ENCODE measurements at places on chromosomes 7 and 10.

- DNase-seq, result peak; percentile 69
These were observed 120.4 kb upstream of the RAB11FIP2 start for GRCh38 chr10:118167056-118167700.

- no peak for DNase-seq
These were observed 241.3 kb upstream of the KMT2E start for GRCh38 chr7:104772405-104773345.

DNA sequence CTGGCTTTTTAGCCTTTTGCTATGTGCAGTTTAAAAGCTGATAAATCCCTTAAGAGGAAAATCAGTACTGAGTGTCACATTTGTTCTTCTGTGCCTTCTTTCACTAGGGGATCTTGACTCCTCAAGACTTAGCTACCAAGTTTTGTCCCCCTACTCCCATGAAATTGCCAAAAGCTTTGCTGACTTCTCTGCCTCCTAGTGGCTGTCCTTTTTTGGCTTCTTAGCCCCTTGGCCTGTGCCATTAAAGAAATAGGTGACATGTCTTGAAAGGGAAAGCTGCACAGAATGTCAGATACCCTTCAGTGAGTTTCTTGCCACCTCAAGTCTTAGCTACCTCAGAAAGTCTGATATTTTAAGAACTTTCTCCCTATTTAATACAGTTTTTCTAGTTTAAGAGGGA lies 10.5 kb downstream of the MKLN1 start:
- no peak for DNase-seq

- DNase-seq, result no peak
These were observed 187.7 kb downstream of the PTPN20 start for GRCh38 chr10:47098964-47099363.

DNA sequence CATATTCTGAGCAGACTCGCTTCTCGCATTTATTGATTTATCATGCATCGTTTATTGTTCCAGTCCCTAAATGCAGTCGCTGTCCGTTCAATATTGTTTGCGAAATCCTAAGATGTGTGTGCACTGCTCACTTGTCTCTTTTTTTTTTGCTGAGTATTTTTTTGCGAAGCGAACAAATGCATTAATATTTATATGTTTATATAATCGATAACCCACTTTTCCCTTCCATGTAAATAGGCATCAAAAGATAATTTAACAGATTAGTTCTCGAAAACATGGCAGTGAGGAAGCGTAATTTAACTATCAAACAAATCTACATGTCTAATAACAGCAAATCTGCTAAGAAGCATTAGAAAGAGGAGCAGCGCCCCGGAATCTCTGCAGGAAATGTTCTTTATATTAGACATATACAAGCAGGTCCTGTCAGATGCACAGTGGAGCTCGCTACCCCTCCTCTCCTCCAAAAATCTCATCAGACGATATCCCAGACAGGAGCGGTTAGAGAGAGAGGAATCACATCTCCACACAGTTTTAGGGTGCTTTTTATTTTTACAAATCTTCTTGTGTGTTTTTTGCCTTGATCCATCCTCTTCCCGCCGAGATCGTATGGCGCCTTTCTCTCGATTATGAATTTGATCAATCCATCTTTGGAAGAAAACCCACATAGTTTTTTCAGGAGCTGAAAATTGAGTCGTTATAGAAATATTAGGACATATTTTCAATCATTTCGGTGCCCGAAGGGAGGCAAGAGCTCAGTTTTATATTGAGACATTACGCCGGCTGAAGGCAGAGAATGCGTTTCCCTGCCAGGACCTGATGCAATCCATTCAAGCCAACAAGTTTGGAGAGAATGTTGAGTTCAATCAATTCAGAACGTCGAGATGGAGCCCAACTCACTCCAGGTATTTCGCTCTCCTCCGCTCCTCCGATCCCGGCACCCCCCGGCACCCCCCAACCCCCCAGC lies at the start of gene ARID5B:
Gene ARID5B, plus strand, starts transcription at position 871 of the 964 bp plus-strand sequence. Its CDS starts 11 bp downstream, at position 882.
- DNase-seq, result peak; percentile 57

DNA sequence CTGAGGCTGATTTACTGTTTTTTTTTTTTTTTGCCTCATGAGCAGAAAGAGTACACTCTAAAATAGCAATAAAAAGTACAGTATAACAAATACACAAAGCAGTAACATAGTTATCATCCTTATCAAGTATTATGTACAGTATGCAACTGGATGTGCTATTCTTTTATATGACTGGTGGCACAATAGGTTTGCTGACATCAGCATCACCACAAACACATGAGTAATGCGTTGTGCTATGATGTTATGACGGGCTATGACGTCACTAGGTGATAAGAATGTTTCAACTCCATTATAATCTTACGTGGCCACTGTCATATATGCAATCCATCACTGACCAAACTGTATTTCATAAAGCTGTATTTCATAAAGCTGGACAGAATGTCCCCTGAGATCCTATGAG lies 189.2 kb upstream of the GLI3 start:
- no peak for DNase-seq

- no peak for DNase-seq
These were observed 536.4 kb downstream of the GRM8 start for GRCh38 chr7:126716321-126716720.

Measured in AG20443 (cell line).